GM06990 (cell line): ENCODE measurements at places on chromosomes 7 and 10.

DNA sequence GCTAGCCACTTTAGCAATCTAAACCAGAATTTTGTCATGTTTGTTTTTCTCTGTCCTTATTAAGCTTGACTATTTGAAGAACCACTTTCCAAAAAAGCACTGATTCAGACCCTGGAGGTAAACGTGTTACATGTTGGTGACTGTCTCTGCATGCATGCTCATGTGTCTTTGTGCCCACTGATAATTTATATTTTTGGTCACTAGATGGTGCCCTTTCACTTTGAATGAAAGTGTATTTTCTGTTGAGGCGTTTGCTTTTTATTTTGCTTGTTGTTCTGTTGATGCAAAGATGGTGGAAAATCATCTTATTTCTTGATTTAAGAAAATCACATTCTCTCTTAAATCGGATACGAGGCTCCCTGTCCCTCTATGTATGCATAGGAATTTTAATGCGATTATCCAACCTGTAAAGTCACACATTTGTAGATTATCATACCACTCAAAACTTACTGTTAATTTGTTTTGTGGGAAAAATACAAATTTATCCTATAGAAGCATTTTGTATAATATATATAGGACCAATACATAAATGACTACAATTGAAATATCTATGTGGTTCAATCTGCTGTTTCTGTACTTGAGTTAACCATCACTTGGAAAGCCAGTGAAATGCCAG is 269.3 kb downstream of the BICC1 start:
- DNase-seq, result no peak

GRCh38 chr10:95263864-95264226 is 27.0 kb downstream of the PDLIM1 start:
- DNase-seq, result no peak

DNA sequence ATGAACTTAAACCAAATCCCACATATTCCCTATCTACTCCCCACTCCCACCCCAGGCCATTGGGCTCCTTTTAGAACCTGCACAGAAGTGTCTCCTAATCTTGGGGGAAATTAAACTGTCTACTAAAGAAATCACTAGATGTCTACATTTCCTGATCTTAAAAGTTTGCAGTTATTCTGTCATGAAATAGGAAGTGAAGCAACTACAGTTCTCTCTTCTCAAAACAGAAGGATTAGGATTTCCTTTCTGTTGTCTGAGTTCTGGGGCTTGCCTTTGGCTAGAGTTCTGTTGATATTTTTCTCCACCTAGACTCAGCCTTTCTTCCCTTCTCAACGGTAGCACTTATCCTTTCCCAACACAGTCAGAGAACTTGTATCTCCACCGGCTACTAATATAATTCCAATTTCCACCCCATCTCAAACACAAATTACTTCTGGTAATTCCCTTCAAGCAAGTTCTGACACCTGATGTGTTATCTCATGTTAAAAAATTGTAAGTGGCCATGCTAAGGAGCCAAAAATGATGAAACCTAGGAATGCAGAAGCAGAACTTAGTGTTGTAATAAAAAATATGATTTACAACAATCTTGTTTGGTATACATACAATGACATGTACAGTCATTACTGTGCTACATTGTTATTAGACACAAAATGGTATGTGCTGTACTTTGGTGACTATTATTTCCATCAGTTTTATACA is 12.1 kb downstream of the OR9A4 start:
- no peak for DNase-seq

DNA sequence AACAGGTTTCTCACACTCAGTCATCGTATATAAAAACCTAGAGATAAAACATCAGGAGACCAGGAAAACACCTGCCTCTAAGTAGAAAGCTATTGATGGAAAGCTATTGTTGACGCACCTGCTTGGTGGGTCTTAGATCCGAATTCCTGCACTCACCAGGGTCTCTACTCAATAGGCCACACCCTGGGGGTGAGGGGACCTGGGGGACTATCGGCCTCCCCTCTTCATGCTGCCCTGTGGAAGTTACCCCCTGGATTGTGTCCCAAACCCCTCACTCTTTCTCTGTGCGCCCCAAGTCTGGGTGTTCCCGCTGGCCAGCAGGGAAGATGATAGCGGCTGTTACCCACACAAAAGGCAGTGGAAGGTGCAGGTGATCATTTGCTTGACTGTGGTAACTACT is 313.0 kb downstream of the WDR37 start:
- DNase-seq, result no peak

DNA sequence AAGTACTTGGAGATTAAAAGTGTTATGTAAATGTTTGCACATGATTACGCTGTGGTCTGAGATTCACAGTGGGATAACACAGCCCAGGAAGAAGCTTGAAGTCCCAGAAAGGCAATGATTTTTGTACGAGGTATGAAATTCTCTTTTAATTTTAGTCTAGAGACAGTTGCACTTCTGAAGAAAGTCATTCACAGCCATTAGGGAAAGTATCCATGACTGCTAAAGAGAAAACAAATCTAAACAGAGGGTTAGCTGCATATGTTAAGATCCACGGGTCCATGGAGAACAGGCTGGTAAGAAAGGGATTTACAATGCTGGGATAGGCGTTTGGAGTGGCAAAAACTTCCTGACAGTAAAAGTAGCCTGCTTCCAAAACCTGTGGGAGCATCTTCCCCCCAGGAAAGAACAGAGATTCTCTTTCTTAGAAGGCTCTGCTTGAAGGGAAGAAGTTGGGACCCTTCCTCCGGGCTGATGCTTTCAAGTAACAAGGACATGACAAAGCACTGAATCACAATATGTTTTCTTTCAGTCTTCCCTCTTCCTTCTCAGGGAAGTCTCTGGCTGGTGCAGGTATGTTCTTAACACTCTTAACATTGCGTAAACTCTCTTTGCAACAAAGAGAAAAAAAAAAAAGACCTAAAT is 220.8 kb upstream of the CELF2 start:
- DNase-seq, result no peak
